ENCODE measurements at places on chromosomes 4 and X. TPM values are rescaled to one million over a fixed set of nuclear protein-coding genes. Genes with fewer than 3 reads are reported as not detected.

The PLS3 gene
- 14.6 TPM for total RNA-seq

The PAGE2 gene
- not detected for total RNA-seq

The DCAF12L1 gene
- 0.18 TPM for total RNA-seq

The IDS gene
- total RNA-seq: 99.7 TPM

The LANCL3 gene
- 2.4 TPM for total RNA-seq

The ANXA3 gene
- 11.7 TPM for total RNA-seq

The ZCCHC13 gene
- total RNA-seq: not detected

The KCND1 gene
- 0.82 TPM for total RNA-seq

The HPRT1 gene
- total RNA-seq: 12.3 TPM

The GIMD1 gene
- total RNA-seq: not detected

The SYTL4 gene
- total RNA-seq: 3.4 TPM

GRCh38 chr4:87857789-87858188 is 25.0 kb downstream of the MEPE start:
- DNase-seq: no peak

- no peak for DNase-seq
Measured at GRCh38 chr4:184427687-184428086, 46.7 kb downstream of the IRF2 start.

GRCh38 chr4:77505275-77505957 is 100.2 kb upstream of the CXCL13 start:
- DNase-seq: no peak

- no peak for DNase-seq
Measured at GRCh38 chrX:123256378-123256777, 72.3 kb downstream of the GRIA3 start.

DNA sequence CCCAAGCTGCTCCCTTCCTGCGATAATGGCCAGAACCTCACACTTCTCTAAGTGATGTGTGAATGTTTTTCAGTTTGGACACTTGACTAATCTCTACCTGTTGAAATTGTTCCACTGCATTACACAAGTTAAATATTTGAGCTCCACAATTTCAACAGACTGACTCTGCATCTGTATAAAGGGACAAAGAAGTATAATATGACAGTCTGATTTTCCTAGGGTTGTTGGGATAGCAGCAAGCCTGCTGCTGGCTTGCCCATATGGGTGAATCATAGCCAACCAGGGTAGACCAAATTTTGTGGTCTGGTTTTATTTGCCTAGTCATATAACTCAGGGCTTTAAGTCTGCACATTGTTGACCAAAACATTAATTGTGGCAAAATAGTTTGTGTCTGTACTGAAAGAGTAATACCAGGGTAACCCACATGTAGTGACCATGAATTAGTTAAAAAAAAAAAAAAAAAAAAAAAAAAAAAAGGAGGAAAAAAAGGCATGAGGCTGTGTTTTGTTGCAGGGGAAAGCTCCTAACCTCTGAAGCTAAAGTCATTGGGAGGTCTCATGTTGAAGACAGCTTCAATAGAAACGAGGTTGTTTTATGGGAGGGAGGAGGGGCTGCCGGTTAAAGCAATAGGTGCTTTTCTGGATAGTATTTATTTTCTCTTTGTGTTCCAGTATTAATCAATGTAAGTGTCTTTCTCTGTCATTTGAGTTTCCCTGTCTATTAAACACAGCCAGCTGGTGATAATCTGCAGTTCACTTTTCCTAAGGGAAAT is 534.2 kb downstream of the RAB28 start:
- no peak for DNase-seq

DNA sequence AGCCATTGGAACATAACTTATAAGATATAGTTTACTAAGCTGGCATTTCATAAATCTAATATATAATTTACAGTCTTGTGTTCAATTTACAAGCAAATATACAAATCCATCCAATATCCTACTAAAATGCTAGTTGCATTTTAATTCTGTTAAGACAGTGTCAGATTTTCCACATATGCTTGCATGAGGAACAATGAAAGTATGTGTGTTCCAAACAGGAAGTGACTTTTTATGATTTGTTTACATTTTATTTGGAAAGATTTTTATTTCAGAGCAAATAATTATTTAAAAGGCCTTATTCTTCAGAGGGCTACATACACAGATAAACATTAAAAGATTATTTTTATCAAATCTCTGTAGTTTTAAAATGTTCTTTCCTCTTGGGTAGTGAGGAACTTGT is 130.1 kb downstream of the KLHL34 start:
- no peak for DNase-seq

DNA sequence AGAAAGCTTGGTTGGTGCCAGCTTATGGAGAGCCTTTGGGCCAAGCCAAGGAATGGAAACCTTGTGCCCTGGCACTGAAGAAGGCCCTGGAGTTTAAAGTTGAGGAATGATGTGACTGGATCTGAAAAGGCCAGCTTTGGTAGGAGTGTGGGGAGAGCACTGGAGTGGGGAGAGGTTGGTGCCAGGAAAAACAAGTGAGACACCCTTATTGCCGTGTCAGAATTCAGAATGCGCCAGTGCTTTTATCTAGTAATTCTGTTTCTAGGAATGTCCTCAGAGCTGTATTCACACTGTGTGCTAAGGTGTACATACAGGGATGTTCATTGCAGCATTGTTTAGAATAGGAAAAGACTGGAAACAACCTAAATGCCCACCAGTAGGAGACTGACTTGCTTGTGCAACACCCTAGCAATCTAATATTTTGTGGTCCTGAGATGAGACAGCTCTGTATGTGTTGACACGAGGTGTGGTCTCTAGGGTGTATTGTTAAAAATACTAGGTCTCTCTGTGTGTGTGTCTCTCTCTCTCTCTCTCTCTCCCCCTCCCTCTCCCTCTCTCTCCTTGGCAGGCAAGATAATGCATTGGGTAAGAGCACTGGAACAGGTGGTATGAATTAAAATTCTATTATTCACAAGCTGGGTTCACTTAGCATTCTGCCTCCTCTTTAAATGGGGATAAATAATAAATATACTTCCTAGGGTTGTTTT is 107.8 kb downstream of the GATB start:
- DNase-seq: peak; percentile 35

DNA sequence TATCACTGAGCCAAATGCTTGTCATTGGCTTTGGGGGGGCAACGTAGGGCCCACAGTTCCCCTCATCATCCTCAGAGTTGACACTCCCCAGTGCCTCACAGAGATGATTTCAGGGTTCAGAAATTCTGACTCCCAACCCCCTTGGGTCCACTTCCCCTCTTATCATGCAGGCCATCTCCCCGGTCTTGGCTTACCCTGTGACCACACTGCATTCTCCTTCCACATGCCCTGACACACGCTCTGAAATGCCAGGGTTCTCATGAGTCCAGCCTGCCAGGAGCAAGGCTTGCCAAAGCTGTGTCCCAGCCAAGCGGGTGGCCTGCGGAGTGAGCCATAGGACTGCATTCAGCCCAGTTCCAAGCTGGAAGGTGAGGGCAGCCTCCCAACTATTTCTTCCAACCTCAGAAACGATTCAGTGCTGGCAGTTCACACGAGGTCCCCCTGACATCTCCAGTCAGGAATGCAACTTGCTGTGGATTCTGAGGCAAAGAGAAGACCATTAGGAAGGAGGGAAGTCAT is 101.2 kb downstream of the SMIM20 start:
- DNase-seq: peak; percentile 82

- no peak for DNase-seq
Measured at GRCh38 chr4:181693517-181693916, 549.7 kb upstream of the TENM3 start.

GRCh38 chr4:148090029-148090428 is 352.2 kb downstream of the NR3C2 start:
- no peak for DNase-seq

DNA sequence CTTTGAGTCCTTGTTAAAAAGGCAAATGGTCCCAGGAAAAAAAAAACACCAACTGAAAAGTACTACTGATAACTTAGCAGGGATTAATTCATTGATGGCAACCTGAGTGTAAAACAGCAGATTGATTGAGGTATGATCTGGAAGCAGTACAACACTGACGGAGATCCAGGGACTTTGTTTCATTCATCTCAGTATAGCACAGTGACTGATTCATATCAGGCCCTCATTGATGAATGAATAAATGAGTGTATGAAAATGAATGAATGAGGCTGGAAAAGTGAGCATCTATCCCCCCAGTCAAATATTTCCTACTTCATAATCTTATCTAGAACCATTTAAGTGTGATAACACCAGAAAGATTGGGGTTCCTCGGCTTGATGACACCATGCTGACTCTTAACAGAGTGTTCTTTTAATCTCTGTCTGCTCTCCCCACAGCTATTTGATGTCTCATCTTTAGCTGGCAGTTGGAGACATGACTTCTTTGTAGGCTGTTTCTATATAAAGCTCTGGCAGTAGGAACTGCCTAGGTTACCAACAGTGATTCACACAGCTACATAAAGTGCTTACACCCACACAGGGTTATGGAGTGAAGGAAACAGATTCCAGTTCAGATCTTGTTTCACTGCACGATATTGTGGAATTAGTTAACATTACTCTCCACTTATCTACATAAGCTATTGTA is 18.6 kb upstream of the RNF128 start:
- no peak for DNase-seq

GRCh38 chrX:141320801-141321200 is 78.5 kb upstream of the SPANXC start:
- no peak for DNase-seq
